ENCODE measurements at places on chromosomes 11 and 22.

DNA sequence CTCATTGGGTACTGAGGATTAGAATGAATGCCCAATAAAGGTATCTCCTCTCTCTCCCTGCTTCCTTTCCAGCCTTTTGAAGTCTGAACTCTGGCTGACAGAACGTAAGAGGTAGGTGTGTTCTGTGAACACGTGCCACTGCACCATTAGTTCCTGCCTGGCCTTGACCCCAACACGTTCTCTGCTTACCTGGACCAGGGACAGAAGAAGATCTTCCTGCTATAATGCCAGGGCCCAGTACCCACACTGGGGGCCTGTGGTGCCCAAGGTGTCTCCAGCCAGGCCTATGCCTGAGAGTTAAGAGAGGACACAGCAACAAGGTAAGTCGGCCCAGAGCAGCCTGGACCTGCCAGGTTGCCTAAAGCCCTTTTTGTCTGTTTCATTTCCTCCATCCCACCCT is 147.7 kb upstream of the TIMP3 start:
- DNase-seq: no peak

- DNase-seq: no peak
Measured at GRCh38 chr22:41848468-41848867, 15.6 kb downstream of the SREBF2 start.

- DNase-seq: no peak
Measured at GRCh38 chr11:103949781-103950180, 86.7 kb upstream of the DDI1 start.

DNA sequence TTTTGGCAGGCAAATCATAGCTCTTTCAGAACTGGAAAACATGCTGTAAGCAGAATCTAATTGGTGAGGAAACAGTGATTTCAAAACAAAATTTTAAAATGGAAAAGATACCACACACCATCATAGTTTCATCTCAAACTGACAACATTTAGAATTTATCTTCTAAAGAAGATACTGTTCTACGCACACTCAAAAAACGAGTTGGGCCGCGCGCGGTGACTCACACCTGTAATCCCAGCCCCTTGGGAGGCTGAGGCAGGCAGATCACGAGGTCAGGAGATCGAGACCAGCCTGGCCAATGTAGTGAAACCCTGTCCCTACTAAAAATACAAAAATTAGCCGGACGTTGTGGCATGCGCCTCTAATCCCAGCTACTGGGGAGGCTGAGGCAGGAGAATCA is 44.2 kb upstream of the ADSL start:
- DNase-seq: no peak
